ENCODE measurements at places on chromosomes 11 and 22. TPM values are rescaled to one million over a fixed set of nuclear protein-coding genes. Genes with fewer than 3 reads are reported as not detected.

DNA sequence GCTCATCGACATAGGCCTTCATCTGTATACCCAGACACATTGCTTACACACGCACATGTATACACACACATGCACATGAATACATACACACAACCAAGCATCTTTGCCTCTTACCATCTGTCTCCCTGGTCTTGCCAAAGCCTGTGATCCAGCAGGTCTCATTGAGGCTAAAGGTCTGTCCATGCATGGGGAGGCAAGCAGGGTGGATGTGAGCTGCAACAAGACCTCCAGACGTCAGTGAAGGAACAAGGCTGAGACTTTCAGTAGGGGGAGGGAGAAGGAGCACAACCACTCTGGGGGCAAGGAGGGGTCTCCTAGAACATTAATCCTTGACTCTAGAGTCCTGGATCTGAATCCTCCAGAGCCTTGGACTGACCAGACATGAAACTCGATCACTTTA, 23.7 kb downstream of the TMPRSS13 start:
- H3K27me3 ChIP-seq, result no peaks in the 10 kb centered on the region
- no peak for DNase-seq
- H3K4me1 ChIP-seq, result peaks cover 5% of the 10 kb centered on the region

DNA sequence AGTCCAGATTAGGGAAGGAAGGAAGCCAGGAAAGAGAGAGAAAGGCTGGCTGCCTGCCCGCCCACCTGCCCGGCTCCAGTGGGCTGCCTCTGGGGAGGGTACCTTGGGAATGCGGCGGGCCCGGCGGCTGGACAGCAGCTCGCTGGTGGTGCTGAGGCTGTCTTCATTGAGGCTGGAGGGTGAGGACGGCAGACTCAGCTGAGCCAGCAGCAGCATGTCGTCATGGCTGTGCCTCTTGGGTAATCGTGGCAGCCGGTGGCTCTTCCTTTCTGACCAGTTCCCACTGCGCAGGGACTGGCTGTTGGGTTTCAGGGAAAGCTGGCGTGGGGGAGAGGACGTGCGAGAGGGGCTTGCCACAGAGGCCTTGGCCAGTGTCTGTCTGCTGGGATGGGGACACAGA, 32.9 kb downstream of the RPL27A start:
- peaks cover 28% of the 10 kb centered on the region for H3K4me1 ChIP-seq
- H3K27me3 ChIP-seq, result no peaks in the 10 kb centered on the region
- no peak for DNase-seq
- H3K36me3 ChIP-seq, result peaks cover 14% of the 10 kb centered on the region
- H3K4me3 ChIP-seq, result no peak overlapping the region

DNA sequence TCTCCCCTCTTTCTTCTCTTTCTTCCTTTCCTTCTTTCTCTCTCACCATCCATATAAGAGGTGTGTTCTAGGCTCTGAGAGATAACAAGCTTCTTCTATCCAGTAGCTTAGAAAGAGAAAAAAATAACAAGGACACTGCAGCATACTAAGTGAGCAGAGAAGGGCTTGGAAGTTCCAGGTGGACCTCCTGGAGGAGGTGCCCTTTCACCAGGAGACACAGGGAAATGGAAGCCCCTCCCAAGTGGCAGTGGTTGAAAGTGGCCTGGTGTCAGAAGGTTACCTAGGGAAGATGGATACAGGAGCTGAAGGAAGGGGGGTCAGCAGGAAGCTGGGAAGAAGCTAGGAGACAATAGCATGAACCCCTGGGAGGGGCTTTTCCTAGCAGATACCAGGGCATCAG, 5.5 kb downstream of the DCHS1 start:
- H3K27ac ChIP-seq, result no peak overlapping the region
- H3K4me1 ChIP-seq, result peaks cover 20% of the 10 kb centered on the region
- H3K36me3 ChIP-seq, result no peaks in the 10 kb centered on the region
- no peak for DNase-seq

Gene ZNF280A
- total RNA-seq, result not detected

GRCh38 chr11:8221917-8222495, 41.7 kb downstream of the LMO1 start:
- no peak overlapping the region for H3K4me3 ChIP-seq
- H3K4me1 ChIP-seq, result peaks cover 9% of the 10 kb centered on the region
- H3K27ac ChIP-seq, result peak overlapping the region; percentile 66
- no peak for DNase-seq

DNA sequence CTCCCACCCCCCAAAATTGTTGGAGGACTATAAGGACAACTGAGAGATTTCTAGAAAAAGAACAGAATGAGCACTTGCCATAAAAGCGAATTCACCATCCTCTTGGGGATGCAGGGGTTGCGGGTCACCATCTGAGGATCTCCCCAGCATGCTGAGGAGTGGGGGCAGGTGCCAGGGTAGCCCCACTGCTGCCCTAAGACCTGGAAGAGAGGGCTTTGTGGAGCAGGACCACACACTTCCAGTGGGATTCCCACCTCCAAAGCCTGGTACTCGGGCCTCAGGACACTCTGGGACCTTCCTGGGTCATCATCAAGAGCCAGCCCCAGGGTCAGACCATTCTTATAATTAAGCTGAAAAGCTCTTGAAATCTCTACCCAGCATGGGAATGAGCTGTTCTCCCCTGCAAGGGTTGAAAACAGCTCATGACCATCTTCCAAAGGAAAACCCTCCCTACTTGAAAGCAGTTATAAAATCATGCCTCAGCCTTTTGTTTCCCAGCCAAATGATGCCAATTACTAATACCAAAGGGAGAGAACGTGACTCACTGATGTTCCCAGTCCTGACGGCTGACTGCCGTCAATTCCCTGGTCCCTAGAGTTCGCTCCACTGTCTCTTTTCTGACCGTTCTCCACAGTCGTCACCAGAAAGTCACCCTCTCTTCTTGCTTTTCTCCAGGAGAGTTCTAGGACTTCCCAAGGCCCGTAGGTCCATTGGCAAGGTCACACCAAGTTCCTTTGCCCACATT, 76.8 kb upstream of the CREB3L1 start:
- H3K27ac ChIP-seq, result no peak overlapping the region
- no peaks in the 10 kb centered on the region for H3K4me1 ChIP-seq
- H3K36me3 ChIP-seq, result no peaks in the 10 kb centered on the region
- no peak overlapping the region for H3K4me3 ChIP-seq
- no peaks in the 10 kb centered on the region for H3K27me3 ChIP-seq

Gene PTPN5
- total RNA-seq, result not detected
